ENCODE measurements at places on chromosomes 1 and 21. TPM values are rescaled to one million over a fixed set of nuclear protein-coding genes. Genes with fewer than 3 reads are reported as not detected.

The JTB gene
- 146 TPM for total RNA-seq

The CZIB gene
- 46.7 TPM for total RNA-seq

The DIO1 gene
- total RNA-seq = not detected

The NUDT4B gene
- total RNA-seq = not detected

The FOXD2 gene
- 0.20 TPM for total RNA-seq

The PRKAA2 gene
- total RNA-seq = not detected

The PPIAL4G gene
- total RNA-seq = 1.0 TPM

The CLCA1 gene
- not detected for total RNA-seq

The THEM5 gene
- total RNA-seq = not detected

The TMPRSS3 gene
- total RNA-seq = 5.8 TPM

The GOLT1A gene
- not detected for total RNA-seq

The ATP1A4 gene
- not detected for total RNA-seq

The USH2A gene
- not detected for total RNA-seq

The GJA5 gene
- not detected for total RNA-seq

The FAM163A gene
- total RNA-seq = not detected

The AVPR1B gene
- total RNA-seq = not detected

The ADAMTSL4 gene
- total RNA-seq = 0.95 TPM

The LAMC1 gene
- 0.51 TPM for total RNA-seq

The AMY2A gene
- not detected for total RNA-seq

The SPRR1B gene
- total RNA-seq = not detected

The SLC1A7 gene
- not detected for total RNA-seq

The FGR gene
- 0.22 TPM for total RNA-seq

The ADAM30 gene
- not detected for total RNA-seq

The TSSK3 gene
- 1.2 TPM for total RNA-seq

The BGLAP gene
- total RNA-seq = 1.9 TPM

The ST6GALNAC5 gene
- total RNA-seq = not detected

The KRTAP22-1 gene
- not detected for total RNA-seq

The DHCR24 gene
- 139 TPM for total RNA-seq

The TAL1 gene
- total RNA-seq = not detected

The NUP133 gene
- total RNA-seq = 37.5 TPM

The LCE2D gene
- not detected for total RNA-seq

The CCDC27 gene
- not detected for total RNA-seq

The PDE9A gene
- 13.4 TPM for total RNA-seq

The PLA2G5 gene
- total RNA-seq = not detected

The CNTN2 gene
- not detected for total RNA-seq

The KRTAP19-3 gene
- not detected for total RNA-seq

The RNU1-4 gene
- 2,251 TPM for total RNA-seq

The ERO1B gene
- 6.4 TPM for total RNA-seq

The ZNF683 gene
- total RNA-seq = 0.34 TPM

The TMEM54 gene
- 2.3 TPM for total RNA-seq

The ARHGEF19 gene
- total RNA-seq = 10.7 TPM

The MCOLN2 gene
- 38.5 TPM for total RNA-seq

The TMEM51 gene
- 0.10 TPM for total RNA-seq

The LHX4 gene
- total RNA-seq = not detected

The AMY1B gene
- total RNA-seq = not detected

The AIRE gene
- 2.0 TPM for total RNA-seq

The CAPZB gene
- total RNA-seq = 561 TPM

The FCRL4 gene
- total RNA-seq = not detected

The FAM72C gene
- total RNA-seq = 11.0 TPM

The IFI44L gene
- total RNA-seq = 135 TPM

The CDC7 gene
- 16.1 TPM for total RNA-seq

The MTARC2 gene
- not detected for total RNA-seq
